ENCODE measurements at places on chromosomes 16 and 17.

DNA sequence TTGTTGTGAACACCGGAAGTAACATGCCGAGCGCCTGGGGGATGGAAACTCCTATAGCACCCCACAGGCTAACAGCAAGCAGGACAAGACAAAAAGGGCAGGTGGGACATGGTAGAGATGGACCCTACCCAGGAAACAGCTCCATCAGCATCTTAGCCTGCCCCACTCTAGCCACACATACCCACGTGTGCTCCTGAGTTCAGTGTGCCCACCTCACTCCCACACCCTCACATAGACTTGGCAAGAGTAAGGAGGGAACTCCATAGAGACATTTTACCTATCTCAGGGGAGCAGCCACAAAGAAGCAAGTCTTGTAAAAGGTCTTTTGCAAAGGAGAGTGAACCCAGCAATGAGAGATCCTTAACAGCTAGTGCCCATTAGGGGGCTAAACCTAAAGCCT, 37.8 kb upstream of the CACNG3 start:
- no peak for DNase-seq

GRCh38 chr16:3578121-3578520, 918 bp upstream of the NLRC3 start:
- DNase-seq = peak; percentile 37

GRCh38 chr16:14011846-14012245, 59.3 kb upstream of the MRTFB start:
- DNase-seq = no peak

GRCh38 chr17:4557626-4558346, 2.6 kb downstream of the GGT6 start:
- no peak for DNase-seq

DNA sequence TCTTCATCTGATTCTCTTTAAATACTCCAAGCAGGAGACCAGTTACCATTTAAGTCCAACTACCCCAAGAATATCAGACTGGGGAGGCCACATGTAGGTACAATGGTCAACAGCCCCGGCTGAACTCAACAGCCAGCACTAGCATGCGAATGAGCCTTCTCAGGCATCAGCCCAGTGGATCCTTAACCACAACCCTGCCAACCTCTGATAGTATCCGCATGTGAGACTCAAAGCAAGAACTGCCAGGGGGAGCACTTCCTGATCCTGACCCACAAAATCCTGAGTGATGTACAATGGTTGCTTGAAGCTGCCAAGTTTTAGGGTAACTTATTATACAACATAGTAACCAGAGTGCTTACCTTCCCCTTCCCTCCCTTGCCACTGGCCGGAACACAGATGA, 4.0 kb downstream of the PYY start:
- DNase-seq = no peak

DNA sequence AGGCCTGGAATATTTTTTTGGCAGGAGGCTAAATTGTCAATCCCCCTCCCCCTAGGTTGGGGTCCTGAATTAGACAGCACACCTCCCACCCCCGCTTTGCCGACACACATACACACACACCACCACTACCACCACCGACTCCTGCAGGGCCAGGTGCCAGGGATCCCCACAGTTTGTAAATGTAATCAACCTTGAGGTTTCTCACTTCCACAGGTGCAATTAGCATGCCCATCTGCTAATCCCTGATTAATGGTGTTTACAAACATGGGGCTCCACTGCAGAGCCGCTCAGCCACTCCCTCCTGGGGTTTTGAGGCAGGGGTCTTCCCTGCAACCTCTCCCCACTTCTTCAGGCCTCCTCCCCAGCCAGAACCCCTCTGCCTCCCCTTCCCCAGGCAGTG, 11.8 kb downstream of the MRM1 start:
- DNase-seq = no peak

GRCh38 chr17:60106340-60107059, 27.8 kb upstream of the HEATR6 start:
- no peak for DNase-seq

- no peak for DNase-seq
Observed at GRCh38 chr17:73643001-73643851, 1.0 kb downstream of the SDK2 start.

GRCh38 chr16:4393240-4393600, 21.6 kb downstream of the VASN start:
- DNase-seq = no peak

DNA sequence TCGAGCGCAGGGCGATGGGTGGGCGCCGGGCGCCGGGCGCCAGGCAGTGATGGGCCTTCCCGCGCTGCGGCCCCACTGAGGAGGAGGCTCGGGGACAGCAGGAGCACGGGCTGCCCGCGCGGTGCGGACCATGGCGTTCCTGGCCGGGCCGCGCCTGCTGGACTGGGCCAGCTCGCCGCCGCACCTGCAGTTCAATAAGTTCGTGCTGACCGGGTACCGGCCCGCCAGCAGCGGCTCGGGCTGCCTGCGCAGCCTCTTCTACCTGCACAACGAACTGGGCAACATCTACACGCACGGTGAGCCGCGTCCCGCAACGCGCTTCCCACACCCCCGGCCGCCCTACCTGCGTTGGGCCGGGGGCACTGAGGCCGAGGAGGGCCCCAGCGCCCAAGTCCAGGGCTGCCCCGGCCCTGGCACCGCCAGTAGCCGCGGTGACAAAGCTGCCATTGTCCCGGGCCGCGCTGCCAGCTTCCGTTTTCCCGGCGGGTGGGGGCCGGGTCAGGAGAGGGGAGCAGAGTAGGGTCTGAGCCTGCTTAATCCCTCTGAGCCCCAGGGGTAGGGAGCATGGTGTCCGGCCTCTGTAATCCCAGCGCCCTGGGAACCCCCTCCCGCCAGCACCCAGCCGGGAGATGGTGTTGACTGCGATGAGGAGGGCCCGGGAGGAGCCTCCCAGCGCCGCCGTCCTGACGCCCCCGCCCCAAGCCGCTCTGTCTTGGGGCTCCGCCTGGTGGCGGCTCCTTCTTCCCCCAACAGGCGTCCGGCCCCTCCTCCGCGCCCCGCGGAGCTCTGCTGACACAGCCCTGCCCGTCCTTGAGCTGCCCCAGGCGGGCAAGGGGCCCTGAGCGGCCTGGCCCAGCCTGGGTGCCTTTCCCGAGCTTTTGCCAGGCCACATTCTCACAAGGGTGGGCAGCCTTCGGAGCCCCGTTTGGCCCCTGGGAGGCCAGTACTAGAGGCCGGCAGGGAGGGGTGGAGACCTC, 685 bp downstream of the PAQR4 start:
- DNase-seq = peak; percentile 71

DNA sequence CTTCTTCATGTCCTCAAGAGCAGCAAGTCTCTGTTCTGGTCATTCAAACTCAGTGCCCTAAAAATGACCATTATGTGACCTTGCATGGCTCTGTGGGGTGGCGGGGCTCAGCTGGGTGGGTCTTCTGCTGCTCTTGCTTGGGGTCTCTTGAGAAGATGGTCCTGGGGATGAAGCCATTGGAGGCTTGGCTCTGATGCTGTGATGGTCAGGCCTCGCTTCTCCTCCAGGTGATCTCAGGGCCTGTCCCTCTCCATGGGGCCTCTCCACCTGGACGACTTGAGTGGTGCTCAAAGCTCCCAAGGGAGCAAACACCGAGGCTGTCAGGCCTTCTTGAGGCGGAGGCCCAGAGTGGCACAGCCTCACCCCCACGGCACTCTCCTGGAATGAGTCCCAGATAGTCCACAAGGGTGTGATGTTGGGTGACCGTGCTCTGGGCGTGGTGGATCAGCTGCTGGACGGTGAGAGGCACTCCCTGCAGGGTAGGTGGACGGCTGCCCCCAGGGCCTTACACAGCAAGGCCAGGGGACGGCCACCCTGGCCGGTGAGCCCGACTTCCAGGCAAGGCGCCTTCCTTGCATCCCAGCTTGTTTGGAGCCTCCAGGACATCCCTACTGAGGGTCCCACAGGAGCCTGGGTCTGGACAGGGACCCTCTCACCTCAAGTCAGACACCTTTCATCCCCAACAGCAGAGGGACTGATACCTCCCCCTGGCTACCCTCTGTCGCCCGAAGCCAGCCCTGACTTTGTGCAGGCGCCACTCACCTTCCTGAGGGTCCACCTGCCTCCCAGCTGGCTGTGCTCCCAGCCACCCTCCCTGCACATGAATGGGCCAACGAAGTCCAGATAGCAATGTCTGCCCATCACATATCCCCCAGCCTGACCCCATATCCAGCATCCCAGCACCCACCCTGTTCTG, 48.7 kb downstream of the USP22 start:
- DNase-seq = no peak

- no peak for DNase-seq
Observed at GRCh38 chr16:64736857-64737256, 385.0 kb downstream of the CDH11 start.

DNA sequence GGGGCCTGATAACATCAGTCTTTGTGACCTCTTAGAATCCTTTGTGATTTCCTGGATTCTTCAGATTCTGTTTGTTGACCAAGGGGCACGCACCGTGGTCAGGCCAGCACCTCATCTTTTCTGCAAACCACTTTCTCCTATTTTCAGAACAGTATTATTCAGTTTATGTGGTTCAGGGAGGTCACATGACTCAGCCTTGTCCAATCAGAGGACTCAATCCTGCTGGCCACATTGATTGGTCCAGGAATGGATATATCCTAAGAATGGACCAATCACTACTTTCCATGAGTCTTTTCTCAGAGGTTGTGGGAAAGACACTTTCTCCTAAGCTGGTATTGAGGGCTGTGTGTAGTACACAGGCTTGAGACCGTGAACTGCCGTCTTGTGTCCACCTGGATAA, 123.1 kb upstream of the EEF2KMT start:
- no peak for DNase-seq

GRCh38 chr16:19011169-19011731, 27.5 kb downstream of the TMC7 start:
- DNase-seq = no peak

DNA sequence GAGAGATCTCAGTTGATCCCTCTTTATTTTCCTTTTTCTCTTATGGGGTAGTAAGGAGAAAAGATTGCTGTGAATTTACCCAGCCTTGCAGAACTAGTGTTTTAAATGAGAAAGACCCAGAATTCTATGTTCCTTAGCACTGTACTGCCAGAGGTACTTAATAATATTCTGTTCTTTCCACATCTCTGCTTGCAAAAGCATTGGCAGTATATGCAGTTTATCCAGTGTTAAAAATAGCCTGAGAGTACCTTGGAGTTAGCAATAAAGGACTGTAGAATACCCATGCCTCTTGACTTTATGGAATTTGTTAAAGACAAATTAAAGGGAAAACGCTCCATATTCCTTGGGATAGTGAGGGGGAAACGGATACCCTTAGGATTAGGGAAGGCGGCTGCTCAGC, 11.9 kb downstream of the SLC7A6 start:
- DNase-seq = no peak

DNA sequence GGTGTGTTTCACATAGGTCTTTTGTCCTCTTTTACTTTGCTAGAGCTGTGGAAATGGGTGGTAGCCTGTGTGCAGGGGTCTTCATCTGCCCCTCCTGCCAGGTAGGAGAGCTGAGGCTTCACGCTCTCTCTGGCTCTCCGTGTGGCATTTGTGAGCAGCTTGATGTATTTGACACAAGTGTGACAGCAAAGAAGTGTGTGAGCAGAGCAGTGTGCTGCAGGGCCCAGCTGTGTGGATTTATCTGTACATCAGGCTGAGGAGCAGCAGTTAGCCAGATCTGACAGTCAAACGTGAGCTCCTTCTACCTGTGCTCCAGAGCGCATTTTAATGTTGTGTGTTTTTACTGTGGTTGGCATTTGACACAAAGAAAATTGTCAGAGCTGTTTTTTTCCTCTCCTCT, 101.8 kb downstream of the FTO start:
- DNase-seq = no peak

DNA sequence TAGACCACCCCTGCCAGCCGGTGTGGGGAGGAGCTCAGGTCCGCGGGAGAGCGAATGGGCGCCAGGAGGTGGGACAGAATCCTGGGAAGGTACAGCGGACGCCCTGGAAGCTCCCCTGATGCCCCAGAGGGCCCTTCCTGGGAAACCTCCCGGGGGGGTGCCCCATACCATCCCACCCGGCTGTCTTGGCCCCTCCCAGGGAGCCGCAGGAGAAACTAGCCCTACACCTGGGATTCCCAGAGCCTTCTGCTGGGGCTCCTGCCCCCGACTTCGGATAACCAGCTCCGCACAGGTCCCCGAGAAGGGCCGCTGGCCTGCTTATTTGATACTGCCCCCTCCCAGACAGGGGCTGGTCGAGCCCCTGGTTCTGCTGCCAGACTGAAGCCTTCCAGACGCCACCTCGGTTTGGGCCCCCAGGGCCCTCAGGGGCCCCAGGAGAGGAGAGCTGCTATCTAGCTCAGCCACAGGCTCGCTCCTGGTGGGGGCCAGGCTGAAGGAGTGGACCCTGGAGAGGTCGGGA, 3.0 kb upstream of the CBX4 start:
- DNase-seq = no peak
